ENCODE measurements at places on chromosomes 7 and 10.

DNA sequence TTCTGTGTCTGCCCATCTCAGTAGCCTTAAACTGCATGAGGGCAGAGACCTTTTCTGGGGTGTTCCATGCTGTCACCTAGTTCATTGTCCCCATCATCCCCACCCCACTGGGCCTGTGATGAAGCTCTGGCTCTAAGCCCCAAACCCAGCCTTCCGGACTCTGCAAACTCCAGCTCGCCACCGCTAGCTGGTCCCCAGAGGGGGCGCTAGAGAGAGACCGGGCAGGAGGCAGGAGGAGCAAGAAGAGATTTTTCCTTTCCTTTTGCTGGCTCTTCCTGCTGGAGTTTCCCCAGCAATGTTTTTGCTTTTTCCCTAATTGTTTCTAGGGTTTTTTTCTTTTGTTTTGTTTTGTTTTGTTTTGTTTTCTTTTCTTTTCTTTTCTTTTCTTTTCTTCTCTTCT, 234.4 kb downstream of the TEX36 start:
- DNase-seq = no peak

DNA sequence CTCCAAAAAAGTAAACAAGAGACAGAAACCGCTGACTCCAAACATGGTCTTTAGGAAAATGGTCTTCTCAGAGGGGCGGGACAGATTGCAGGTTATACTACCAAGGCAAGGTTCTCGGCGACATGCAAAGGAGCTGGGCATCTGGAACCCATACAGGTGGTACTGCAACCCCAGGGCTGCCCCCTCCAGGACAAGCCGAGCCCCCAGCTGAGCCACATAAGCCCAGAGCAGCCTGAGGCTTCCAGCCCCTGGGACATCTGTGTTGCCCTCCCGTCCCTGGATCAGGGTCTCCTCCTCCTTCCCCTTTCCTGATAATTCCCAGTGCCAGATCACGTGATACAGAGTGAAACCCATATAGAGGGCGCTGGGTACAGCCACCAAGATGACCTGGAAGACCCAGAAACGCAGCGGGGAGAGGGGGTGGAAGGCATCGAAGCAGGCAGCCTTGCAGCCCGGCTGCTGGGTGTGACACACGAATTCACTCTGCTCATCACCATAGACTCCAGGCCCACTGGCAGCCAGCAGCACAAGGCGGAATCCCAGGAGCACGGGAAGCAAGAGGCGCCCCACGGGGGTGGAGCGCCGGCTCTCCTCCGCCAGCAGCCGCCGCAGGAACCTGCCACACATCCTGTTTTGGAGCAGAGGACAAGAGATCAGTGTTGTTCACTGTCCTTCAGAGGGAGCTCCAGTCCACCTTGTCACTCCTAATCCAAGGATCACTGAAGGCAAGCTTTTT, at the start of gene GJC3:
GJC3 (minus strand) TSS at position 627 of the 736 bp plus-strand sequence; CDS start at position 627, 0 bp downstream.
- peak; percentile 27 for DNase-seq

DNA sequence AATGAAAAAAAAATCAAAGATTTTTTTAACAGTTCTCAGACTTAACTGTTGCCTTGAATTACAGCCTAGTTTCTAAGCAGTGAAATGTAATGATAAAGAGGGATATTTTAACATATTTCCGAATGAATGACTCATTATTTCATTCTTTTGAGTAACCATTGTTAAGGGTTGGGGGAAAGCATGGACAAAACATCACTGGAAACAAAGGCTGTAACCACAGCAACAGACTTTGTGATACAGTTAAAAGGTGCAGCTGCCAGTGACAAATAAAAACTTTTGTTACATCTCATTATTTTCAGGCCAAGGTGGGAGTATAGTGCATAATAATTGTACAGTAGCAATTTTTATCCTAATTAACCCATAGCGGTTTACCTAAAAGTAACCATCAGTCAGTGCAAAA, 172.6 kb downstream of the LRRTM3 start:
- no peak for DNase-seq

DNA sequence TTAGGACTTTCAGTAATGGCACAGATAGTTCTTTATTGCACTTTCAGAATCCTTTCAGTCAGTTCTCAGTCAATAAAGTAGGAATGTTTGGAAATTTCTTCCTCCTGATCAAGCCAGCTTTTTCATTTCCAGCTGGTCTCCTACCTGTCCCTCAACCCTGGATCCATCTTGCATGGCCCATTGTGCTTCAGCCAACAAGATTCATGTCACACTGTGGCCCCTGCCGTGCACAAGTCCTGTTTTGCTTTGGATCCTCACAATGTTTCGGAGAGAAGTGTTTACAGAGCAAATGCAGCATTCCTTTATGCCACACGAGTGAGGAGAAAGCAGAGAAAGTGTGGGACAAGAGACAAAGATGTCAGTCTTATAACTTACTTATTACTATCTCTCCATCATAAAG, 1694.7 kb upstream of the LRRTM3 start:
- DNase-seq = no peak

- no peak for DNase-seq
Observed at GRCh38 chr7:137980308-137980707, 21.6 kb downstream of the CREB3L2 start.

DNA sequence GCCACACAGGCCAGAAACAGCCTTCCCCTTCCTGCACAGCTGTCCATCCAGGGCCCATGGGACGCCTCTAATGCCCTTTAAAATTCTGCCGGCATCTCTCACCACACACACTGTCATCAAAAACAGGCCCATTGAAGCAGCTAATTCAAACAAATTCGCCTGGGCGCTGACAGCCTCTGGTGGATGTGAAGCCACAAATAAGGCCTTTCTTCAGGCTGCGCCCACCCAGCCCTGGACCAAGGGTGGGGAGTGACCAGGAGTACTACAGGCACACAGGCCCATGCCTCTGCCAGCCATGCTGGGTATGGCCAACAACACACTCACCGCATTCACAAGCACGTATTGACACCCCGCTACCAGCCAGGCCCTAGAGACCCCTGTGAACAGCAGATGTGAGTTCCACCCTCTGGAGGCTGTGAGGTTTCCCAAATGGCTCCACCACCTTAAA, 54.6 kb downstream of the SLIT1 start:
- no peak for DNase-seq
